ENCODE measurements at places on chromosomes 3 and 15.

DNA sequence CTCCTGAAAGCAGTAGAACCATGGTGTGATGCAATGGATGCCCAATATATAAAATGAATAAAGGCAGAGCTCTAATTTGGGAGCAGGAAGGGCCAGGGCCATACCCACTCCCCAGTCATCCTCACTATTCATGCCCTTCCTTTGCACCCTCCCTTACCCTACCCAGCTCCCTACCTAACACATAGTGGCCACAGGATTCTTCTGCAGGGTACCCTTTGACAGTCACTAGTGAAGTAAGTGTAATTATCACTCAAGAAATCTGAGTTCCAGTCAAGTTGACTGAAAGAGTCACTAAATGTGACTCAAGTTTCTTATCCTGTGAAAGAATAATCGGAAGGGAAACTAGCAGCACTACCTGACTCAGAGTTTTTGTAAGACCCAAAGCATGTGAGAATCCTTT lies 69.2 kb downstream of the RASA2 start:
- DNase-seq = no peak

- no peak for DNase-seq
These were observed 4.5 kb downstream of the WNT5A start for GRCh38 chr3:55482496-55483195.

DNA sequence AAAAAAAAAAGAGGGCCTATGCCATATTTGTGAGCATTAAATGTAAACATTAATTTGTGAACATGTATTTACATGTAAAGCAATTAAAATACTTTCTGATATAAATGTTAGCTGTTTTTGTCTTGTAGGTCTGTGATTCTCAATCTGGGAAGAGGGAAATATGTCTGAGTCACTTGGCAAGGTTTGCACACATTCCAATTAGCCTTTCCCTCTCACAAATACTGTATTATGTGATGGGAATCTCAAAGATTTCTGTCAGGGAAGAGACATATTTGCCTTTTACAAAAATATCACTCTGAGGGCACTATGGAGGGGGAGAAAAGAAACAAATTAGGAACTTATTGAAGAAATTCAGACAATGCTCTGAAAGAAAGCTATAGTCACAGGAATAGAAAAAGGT lies 483.6 kb downstream of the GBE1 start:
- no peak for DNase-seq

GRCh38 chr15:91414124-91414523 lies 314.1 kb downstream of the SV2B start:
- DNase-seq = no peak

GRCh38 chr3:49415931-49416601 lies 3.8 kb downstream of the TCTA start:
- peak; percentile 50 for DNase-seq

DNA sequence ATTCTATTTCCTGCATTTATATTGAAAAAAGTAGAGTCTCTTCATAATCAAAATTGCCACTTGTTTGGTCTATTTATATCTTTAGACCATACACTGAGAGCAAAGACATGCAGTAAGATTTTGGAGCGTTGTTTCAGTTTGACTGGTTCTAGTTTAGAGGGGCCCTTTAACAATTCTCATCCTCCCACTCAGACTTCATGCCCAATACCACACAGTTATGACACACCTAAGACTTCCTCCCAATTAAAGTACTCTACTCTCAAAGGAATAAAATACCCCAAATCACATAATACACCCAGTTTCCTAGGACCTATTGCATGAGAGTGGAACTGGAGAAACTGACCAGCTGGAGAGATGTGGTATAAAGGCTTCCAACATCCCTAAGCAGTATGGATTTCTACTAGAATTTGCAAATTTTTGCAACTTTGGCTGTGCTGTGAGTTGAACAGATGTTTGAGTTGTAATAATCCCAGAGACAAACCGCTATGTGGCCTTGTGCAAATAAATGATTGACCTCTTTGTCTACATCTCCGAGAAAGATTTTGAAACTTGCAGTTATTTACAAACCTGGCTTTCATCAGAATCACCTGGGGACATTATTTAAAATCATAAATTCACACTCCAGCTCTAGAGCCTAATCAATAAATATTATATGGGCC lies 170.0 kb upstream of the ROBO2 start:
- DNase-seq = no peak

DNA sequence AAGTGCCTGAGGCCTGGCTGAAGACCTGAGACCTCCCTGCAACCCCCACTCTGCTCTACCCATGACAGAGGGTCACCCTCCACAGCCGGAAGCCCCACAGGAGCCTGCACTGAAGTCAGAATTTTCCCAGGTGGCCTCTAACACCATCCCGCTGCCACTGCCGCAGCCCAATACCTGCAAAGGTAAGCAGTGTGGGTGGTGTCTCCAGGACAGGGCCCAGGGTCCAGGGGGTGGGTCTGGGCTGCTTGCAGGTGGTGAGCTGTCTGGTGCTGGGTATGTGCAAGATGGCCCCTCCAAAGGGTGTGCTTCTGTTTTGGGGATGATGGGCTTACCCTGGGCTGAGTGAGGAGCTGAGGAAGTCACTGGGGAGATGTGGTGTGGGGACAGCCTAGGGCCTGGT lies 69.9 kb downstream of the FBLN2 start:
- no peak for DNase-seq

- DNase-seq = no peak
These were observed 11.5 kb upstream of the SEC11A start for GRCh38 chr15:84727429-84727828.

DNA sequence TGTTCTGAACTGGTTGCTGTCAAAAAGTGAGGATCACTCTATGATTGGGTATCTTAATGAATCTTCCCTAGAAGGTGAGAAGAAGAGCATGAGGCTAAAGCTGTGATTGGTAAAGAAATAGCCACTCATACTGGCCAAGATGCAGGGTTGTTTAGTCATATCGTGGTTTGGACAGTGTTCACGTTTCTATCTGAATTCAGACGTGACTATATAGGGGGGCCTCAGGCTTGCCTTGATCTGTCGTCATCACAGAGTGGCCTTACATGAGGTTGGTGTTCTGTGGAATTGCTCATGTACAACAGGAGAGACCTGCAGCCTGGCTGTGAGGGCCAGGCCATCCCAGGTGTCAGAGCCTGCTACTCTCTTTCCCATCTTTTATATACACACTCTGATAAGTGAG lies 12.4 kb downstream of the RTP2 start:
- DNase-seq = no peak

GRCh38 chr3:118781232-118781631 lies 253.4 kb downstream of the IGSF11 start:
- DNase-seq = no peak

DNA sequence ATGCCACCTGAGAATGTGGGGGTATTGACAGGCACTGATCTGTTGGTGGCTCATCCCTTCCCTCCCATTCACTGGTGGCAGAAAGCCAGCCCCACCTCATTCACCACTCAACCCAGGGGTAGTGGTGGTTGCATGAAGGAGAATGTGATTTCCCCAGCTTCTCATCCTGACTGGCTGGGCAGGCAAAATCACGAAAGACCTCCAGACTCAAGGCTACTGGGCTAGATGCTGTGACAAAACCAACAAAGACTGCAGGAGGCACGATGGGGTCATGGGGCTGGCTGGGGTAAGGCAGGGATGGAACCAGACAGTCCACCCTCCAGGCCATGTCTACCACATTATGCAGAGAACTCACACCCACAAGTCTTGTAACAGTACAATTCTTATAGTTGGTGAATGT lies 33.9 kb downstream of the FSTL1 start:
- DNase-seq = no peak

- DNase-seq = no peak
These were observed 149.8 kb downstream of the TMCO5A start for GRCh38 chr15:38084289-38084688.

- no peak for DNase-seq
These were observed 37.6 kb upstream of the SLC9A9 start for GRCh38 chr3:143885780-143886427.

DNA sequence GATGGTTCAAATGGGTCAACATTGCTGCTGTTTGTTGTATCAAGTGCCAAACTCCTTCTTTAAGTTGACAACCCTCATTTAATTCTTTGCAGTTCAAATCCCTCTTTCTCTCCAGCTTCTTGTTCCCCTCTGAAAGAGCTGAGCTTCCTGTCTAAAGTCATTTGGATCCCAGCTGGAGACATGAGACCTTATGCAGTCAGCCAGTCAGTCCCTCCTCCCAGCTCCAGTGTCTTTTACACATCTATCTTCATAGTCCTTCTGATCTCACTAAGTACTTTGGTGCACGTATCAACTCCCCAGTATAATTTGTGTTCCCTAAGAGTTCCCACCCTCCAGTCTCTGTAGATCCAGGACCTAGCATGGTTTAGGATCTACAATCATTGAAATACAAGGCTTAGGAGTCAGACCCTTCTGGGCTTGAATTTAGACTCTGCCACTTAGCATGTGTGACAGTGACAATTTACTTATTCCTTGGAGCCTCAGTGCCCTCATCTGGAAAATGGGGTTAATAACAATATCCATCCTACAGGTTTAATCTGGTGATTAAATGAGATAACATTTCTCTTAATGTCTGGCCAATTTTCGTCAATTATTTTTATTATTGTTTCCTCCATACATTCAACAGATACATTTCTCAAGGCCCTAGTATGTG lies 102.8 kb upstream of the SEMA6D start:
- no peak for DNase-seq

GRCh38 chr3:56988458-56989168 lies 71.9 kb upstream of the SPATA12 start:
- peak; percentile 45 for DNase-seq

- DNase-seq = no peak
These were observed 88.5 kb upstream of the ABHD17C start for GRCh38 chr15:80606511-80607071.

- no peak for DNase-seq
These were observed 29.0 kb upstream of the TBC1D21 start for GRCh38 chr15:73844356-73844755.

DNA sequence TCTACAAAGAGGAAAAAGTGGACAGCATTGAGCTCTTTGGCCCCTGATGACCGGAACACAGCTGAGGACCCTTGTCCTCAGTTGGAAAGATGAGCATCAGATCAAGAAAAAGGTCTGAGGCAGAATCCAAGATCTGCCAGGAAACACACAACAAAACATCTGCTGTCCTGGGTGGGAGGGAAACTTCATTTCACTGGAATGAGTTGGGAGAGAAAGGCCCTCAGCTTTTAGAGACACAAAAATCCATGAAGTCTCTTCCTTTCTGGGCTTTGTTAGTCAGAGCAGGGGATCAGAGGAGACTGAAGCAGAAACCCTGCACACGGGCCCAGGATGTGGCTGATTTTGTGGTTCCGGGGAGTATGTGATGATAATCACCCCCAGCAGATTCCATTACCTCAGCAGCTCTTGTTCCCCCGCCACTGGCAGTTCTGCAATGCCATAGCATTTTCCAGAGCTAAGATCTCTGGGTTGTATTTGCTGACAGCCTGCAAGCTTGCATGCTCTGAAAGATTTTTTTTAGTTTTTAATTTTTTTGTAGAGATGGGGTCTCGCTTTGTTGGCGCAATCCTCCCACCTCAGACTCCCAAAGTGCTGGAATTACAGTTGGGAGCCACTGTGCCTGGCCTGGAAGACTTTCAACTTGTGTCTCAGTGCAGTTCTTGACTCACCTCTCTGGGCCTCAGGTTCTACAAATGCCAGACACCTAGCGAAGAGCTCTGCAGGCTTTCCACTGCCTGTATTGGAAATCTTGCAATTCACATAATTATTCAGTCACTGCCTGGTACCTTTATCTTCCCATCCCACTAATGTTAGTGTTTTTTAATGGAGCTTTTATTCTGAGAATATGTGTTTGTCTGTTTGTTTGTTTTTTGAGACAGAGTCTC lies 5.8 kb upstream of the TATDN2 start:
- DNase-seq = no peak

- no peak for DNase-seq
These were observed 7.5 kb downstream of the CMSS1 start for GRCh38 chr3:99825004-99825640.

GRCh38 chr3:111776827-111777483 lies 82.1 kb upstream of the PHLDB2 start:
- no peak for DNase-seq

DNA sequence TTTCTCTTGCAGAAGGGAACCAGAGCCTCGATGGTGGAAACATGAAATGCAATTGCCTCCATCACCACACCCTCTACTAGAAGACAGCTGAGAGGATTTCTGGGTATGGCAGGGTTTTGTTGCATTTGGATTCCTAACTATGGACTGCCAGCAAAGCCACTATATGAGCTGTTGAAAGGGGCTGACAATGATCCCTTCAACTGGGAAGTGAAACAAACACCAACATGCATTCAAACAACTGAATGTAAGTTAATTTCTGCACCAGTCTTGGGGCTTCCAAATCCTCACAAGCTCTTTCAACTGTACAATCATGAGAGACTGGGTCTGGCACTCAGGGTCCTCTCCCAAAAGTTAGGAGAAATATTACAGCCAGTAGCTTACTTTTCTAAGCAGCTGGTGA lies 116.7 kb upstream of the PLCL2 start:
- no peak for DNase-seq

GRCh38 chr15:101176625-101177024 lies 75.2 kb downstream of the CHSY1 start:
- no peak for DNase-seq

GRCh38 chr3:169399068-169399467 lies 264.4 kb downstream of the MECOM start:
- DNase-seq = no peak

GRCh38 chr3:73433687-73434086 lies 191.1 kb downstream of the PDZRN3 start:
- DNase-seq = no peak

DNA sequence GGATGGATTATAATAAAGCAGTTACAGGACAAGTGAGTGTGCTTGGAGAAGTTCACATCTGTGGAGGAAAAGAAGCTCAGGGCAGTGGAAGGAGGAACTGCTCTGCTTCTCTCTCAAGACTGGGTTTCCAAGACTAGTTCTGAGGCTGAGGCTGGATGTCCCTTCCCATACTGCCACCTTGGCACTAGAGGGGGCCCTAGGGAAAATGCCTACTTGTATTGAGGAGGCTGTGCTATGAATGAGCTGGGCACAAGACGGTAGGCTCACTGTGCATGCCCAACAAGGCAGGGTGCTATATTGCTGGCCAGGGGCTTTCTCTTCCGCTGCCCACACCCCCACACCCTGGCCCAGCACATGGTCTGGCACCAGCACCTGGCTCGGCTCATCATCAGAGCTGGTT lies 65.2 kb downstream of the SLCO2A1 start:
- DNase-seq = no peak

DNA sequence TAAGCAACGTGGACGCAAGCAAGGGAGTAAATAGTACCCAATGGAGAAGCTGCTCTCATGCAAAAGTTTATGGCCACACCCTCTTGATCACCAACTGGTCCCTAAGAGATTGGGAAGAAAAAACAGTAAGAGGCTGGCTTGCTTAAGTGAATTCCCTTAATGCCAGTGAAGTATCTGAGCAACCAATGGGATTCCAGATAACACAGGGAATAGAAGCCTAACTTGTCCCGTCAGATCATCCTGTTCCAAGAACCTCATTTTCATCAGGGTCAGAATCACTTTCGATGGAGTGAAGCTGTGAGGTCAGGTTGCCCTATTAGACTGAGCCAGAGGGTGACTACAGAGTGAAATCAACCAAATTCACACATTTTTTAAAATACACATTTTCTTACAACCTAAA lies 104.3 kb downstream of the CD47 start:
- DNase-seq = no peak

GRCh38 chr15:78928616-78929093 lies 16.2 kb downstream of the CTSH start:
- DNase-seq = no peak

Data from activated B cell treated with CpG ODN at 0.5 μM for 24 hours (primary cell).